CD4-positive, CD25-positive, alpha-beta regulatory T cell (primary cell): ENCODE measurements at places on chromosomes 11 and 22.

DNA sequence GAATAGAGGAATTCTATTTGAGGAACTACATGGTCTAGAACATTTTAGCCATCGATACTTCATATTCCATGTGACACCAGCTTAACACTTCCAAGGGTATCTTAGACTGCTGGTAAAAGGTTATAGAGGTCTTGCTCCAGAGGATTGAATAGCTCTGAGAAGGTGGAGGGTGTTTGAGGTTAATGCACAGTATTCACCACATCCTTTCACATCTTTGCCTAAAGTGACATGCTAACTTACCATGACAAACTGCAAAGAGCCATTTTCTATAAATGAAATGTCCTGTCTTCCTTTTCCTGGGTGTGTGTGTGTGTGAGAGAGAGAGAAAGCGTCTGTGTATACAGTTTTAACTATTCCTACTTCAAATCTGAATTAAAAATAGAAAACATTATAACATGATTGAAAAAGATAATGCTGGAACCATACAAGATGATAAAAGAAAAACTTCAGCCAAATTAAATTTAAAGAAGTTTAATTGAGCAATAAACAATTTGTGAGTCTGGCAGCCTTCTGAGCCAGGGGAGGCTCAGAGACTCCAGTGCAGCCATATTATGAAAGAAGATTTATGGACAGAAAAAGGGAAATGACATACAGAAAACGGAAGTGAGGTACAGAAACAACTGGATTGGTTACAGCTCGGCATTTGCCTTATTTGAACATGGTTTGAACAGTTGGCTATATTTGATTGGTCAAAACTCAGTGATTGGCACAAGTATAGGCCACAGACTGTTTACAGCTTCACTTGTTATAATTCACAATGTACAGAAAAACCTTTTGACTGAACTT lies 320.9 kb upstream of the CCDC179 start:
- H3K4me3 ChIP-seq, result no peak overlapping the region
- no peak overlapping the region for H3K27ac ChIP-seq
- H3K4me1 ChIP-seq, result no peaks in the 10 kb centered on the region
- DNase-seq, result no peak

GRCh38 chr11:122592641-122593040 lies 62.9 kb upstream of the UBASH3B start:
- no peak overlapping the region for H3K4me3 ChIP-seq
- no peak for DNase-seq
- H3K4me1 ChIP-seq, result no peaks in the 10 kb centered on the region
- peaks cover 19% of the 10 kb centered on the region for H3K27me3 ChIP-seq

DNA sequence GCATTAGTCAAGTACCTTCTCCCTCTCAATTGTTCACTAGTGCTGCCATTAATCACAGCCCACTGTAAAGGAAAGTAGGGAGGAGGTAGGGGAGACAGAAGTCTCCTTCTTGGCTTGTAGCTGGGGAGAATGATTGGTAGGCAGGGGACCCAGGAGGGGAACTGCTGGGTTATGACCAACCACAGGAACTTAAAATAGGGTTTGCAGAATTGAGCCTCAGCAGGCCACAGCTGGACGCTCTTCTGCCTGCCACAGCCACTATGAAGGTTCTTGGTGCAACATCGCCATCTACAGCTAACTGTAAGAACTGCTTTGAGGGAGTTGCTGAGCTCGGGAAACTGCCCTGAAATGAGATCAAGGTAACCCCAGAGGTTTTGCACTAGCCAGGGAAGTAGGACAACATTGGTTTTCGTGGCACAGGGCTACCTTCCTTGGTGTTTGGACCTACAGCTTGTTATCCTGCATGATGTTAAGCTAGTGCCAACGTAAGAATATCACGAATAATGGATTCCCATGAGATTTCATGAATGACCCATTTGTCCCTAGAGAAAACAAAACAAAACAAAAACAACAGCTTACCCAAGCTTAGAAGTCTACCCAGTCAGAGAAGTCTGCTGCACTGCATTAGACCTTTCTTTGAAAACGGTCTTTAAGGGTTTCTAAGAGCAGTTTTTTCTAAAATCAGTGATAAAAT lies 787.1 kb upstream of the API5 start:
- no peak overlapping the region for H3K4me3 ChIP-seq
- no peak for DNase-seq
- no peaks in the 10 kb centered on the region for H3K27me3 ChIP-seq
- H3K4me1 ChIP-seq, result no peaks in the 10 kb centered on the region
- H3K27ac ChIP-seq, result no peak overlapping the region

- no peaks in the 10 kb centered on the region for H3K27me3 ChIP-seq
- no peak overlapping the region for H3K4me3 ChIP-seq
- peaks cover 42% of the 10 kb centered on the region for H3K36me3 ChIP-seq
Observed at GRCh38 chr22:42891696-42892095, 34.6 kb upstream of the ARFGAP3 start.

DNA sequence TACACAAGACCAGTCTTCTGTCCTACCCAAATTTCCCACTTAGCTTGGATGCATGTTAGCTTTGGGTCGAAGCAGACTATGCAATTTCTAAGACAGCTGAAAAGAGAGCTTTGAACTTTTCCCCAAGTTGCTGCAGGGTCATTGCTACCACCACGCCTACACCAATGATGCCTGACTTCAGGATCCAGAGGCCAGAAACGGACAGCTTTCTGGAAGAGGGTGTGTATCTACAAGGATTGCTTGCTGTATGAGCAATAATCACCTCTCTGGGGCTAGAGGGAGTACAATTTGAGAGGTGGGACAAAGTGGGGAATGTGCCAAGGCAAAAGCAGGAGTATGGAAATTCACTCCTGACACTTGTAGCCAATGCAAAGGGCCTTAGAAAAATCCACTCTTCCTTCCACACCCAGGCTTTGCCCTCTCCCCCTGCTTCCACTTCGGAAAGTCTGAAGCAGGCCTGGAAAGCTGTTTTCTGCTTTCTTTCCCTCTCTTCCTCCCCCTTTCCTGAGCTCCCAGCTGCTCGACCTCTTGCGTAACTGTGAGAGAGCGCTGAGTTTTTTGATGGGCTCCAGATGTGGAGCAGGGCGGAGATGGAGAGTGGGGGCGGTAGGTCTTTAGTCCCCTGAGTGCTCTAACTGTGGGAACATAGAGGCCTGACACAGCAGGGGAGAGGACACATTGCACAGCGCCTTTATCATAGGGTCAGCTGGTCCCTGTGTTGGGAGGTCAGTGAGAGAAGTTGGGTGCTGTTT lies 2.1 kb upstream of the PHLDB1 start:
- DNase-seq, result no peak
- peaks cover 23% of the 10 kb centered on the region for H3K36me3 ChIP-seq
- no peaks in the 10 kb centered on the region for H3K27me3 ChIP-seq
- H3K4me3 ChIP-seq, result no peak overlapping the region
- H3K27ac ChIP-seq, result no peak overlapping the region

GRCh38 chr11:2103668-2104523 lies 35.3 kb downstream of the IGF2 start:
- DNase-seq, result no peak
- H3K27ac ChIP-seq, result no peak overlapping the region
- no peaks in the 10 kb centered on the region for H3K27me3 ChIP-seq
- H3K4me3 ChIP-seq, result no peak overlapping the region
- H3K4me1 ChIP-seq, result no peaks in the 10 kb centered on the region
- H3K36me3 ChIP-seq, result no peaks in the 10 kb centered on the region

- no peak overlapping the region for H3K4me3 ChIP-seq
- H3K27ac ChIP-seq, result no peak overlapping the region
- no peak for DNase-seq
- no peaks in the 10 kb centered on the region for H3K36me3 ChIP-seq
- H3K4me1 ChIP-seq, result no peaks in the 10 kb centered on the region
Observed at GRCh38 chr22:45444168-45444567, 30.7 kb downstream of the RIBC2 start.
